ENCODE measurements at places on chromosomes 12 and 14. TPM values are rescaled to one million over a fixed set of nuclear protein-coding genes. Genes with fewer than 3 reads are reported as not detected.

DNA sequence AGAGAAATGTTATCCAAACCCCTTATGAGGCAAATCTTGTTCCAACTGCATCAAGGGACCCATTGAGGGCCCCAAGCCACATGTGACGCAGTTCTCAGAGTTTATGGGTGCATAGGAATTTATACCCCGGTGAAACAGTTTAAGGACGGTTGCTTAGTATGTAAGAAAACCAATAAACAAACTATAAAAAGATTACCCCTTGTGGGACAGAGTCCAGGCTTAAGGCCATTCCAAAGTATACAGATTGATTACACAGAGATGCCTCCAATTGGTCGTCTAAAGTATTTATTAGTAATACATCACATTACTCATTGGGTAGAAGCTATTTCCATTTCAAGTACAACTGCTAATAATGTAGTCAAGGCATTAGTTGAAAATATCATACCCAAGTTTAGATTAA, 885.0 kb upstream of the MDGA2 start:
- DNase-seq, result no peak

- DNase-seq, result no peak
These were observed 1052.9 kb downstream of the TMTC2 start for GRCh38 chr12:83739607-83740006.

DNA sequence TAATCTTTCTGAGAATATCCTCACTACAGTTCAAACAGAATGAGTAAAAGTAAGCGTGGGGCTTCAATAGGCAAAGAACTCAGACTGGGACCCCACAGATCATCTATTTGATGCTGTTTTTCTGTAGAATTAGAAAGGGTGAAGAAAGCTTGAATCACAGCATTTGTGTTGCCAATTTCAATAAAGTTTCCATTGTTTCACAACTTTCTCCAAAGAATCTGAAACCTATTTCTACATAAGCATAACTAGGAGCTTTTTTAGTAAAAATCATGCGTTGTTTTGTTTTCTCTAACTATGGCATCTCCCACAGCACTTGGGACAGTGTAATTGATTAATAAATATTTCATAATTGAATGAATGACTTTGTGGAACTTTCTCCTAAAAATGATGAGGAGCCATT, 16.7 kb upstream of the NEDD1 start:
- DNase-seq, result no peak

Gene OR10G2
- not detected for total RNA-seq

Gene MOK
- total RNA-seq, result 0.96 TPM
